ENCODE measurements at places on chromosomes 3 and 15.
A peak's percentile ranks its signal among the peaks of the same experiment; 100 is the strongest.

GRCh38 chr3:17442332-17443049, 299.9 kb downstream of the TBC1D5 start:
- DNase-seq: no peak

GRCh38 chr3:5312290-5312689, 124.8 kb downstream of the EDEM1 start:
- no peak for DNase-seq

GRCh38 chr3:132593241-132593946, 3.7 kb upstream of the ACKR4 start:
- DNase-seq: no peak

DNA sequence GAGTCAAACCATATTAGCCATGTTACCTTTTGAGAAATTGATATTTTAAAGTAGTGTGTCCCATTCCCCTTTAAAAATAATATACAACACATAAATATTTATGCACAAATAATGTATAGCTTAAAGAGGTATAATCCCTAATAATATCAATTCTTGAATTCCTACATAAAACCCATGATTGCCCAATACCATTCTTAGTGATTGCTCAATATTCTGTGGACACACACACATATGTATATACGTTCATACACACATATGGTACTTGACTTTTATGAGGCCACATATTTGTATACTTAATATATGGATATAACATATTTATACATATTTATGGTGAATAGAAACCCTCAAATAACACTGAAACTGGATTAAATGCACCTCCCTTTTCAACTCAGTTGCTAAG, 367.4 kb downstream of the ZBBX start:
- DNase-seq: no peak

GRCh38 chr15:64398575-64398974, 10.9 kb downstream of the TRIP4 start:
- no peak for DNase-seq

DNA sequence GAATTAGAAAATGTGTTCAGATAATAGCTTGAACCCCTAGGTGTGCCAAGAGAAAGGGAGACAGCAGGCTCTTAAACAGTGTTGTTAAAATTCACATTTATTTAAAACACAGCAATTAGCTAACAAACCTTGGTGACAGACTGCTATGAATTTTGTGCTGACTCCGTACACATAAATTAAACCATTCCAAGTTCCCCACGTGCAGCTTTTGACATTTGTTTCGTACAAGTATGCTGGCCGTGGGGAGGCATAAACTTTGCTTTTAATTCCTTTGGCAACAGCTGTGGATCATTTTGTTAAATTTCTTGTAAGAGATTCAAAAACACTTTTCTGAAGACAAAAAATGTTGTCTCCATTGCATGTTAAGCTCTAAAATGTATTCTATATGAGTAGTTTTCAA, 465.3 kb downstream of the FGF12 start:
- no peak for DNase-seq

GRCh38 chr3:15997274-15997943, 177.1 kb upstream of the GALNT15 start:
- DNase-seq: no peak

DNA sequence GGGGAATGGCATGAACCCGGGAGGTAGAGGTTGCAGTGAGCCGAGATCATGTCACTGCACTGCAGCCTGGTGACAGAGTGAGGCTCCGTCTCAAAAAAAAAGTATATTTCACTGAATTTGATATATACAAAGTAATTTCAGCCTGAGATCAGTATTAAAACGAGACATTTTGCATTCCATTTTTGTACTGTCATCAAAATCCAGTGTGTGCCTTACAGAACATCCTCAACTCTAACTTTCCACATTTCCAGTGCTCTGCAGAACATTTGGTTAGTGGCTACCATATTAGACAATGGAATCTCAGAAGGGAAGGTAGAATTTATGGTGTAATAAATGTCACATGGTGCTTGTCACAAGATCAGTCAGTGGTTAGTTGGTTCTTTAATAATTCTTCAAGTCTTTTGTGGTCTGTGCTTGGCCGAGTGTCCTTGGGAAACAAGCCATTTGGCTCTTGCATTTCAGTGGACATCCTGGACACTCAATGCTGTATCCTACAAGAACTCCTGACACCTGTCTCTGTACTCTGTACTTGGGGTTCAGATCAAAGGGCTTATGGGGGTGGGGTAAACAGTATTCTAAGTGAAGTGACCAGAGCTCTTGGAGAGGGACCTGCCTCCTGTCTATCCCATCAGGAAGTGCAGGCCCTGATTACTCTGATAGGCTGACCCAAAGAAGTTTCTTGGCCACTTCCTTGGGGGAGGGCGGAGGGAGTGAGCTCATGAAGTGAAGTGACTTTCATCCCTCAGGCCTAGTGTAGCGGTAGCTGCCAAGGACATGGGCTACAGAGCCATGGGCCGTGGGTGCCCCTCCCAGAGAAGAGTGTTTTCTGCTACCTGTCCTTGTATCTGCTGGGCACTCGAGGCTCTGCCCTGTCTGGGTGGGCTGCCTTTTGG, 3.7 kb downstream of the ACVR2B start:
- no peak for DNase-seq

- no peak for DNase-seq
Measured at GRCh38 chr3:132563420-132564069, 33.5 kb upstream of the ACKR4 start.

DNA sequence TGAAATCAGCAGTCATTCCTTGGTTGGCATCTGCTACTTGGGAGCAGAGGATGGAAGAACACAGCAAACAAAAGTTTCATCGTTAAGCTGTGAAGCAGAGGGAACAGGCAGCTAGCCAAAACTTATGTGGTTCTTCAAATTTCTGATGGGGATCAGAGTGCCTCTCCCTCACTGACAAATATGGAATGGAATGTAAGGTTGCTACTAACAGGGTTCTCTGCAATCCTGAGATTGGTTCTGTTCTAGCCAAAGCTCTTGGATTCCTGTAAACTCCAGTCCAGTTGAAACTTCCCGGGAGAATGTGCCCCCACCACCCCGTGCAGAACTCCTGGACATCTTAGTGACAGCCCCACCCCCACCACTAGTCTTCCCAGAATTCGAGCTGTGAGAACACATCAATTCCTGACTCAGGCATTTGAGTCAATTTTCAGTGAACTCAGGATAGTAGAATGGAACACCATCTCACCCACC, 55.9 kb upstream of the PHLDB2 start:
- DNase-seq: no peak

DNA sequence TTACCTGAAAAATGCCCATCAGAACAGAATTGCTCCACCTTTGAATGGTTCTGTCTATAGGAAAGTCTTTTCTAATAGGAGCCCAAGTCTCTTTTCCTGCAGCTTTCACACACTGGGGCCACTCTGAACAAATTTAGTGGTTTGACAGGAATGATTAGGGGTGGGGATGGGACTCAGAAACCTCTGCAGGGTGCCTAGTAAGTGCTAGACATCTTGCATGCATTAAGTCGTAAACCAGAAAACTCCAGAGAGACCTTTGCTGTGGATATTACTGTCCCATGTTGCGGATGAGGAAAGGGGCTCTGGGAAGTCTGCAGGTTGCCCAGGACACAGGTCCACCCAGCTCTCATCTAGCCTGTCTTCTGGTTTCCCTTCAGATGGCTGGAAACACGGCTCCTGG, 189.7 kb downstream of the OPA1 start:
- no peak for DNase-seq

DNA sequence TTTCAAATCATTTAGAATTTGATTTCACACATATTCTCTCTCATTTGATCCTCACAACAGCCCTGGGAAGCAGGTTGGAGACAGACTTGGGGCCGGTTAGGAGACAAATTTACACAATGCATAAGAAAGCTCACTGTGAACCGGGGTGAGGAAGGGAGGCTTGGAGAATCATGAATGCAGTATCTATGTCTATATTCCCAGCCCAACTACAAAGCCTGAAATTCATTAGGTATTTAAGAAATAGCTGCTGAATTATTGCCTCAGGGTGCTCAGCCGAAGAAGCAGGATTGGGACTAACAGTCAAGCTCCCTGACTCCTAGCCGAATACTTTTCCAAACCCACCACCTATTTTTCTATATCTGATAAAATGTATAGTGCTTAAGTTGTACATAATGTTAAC, 8.4 kb upstream of the GOLGA6C start:
- no peak for DNase-seq

DNA sequence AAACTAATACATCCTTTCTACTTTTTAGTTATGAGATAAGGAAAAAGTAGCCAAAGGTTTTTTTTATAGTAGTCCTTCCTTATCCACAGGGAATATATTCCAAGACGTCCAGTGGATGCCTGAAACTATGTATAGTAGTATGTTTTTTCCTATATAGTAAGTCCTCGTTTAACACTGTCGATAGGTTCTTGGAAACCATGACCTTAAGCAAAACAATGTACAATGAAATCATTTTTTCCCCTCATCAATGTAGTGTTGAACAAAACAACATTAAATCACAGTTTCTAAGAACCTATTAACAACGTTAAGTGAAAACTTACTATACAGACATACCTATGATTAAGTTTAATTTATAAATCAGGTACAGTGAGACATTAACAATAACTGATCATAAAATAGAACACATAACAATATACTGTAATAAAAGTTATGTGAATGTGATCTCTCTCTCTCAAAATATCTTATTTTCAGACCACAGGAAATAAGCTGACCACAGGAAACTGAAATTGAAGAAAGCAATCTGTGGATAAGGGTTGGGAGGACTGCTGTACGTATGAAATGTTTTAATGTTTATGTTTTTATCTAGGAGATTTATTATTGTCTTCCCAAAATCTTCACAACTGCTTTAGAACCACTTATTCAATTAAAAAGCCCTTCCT, 20.6 kb downstream of the COPS2 start:
- DNase-seq: no peak

DNA sequence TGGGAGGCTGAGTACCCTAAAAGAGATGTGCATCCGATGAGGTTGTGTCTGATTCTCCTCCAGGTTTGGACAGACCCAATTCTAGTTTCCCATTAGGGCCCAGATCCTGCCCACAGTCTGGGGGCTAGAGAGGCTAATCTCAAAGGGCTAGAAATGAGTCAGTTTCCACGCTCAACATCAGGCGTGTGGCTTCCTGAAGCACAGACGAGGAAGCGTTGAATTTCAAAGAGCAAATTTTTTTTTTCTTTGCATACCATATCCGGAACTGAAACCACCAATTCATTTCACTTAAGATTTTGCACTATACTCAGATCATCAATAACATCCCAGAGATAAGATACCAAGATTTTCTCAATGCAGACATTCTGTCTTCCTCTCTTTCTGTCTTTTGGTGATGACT, 173.8 kb upstream of the BCL6 start:
- peak; percentile 67 for DNase-seq

- DNase-seq: no peak
Measured at GRCh38 chr3:66957367-66957766, 40.7 kb upstream of the KBTBD8 start.

GRCh38 chr3:128590948-128591347, 59.7 kb downstream of the RPN1 start:
- no peak for DNase-seq

DNA sequence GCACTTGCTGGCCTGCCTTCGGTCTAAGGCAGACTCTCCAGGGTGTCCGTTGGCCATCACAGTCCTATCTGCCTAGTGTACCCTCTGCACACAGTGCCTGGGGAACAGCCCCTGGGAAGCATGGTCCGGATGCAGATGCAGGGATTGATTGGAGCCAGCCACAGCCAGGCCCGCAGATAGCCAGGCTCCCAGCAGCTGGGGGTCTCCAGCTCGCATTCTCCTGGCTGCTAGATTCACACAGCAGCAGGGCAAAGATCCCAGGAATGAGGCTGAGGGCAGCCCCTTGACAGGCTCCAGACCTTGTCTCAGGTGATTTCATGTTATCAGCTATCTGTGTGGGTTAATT, 41.4 kb downstream of the IRAK2 start:
- no peak for DNase-seq

DNA sequence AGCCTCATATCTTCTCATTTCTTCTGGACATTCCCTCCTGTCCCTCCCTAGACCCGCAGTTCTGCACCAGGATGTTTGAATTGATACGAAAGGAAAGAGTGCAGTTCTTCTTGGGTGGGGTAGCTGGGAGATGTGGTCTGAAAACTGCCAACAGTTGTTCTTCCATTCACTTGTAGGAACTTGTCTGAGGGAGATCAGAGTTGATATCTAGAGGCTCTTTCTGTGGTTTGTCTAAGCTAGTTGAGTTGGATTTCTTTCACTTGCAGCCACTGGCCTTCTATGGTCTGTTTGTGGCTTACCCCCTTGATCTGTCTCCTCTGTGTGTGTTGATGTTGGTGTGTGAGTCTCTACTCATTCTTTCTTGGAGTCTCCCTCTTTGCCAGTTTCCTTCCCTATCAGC, 42.5 kb upstream of the PIK3CB start:
- no peak for DNase-seq

DNA sequence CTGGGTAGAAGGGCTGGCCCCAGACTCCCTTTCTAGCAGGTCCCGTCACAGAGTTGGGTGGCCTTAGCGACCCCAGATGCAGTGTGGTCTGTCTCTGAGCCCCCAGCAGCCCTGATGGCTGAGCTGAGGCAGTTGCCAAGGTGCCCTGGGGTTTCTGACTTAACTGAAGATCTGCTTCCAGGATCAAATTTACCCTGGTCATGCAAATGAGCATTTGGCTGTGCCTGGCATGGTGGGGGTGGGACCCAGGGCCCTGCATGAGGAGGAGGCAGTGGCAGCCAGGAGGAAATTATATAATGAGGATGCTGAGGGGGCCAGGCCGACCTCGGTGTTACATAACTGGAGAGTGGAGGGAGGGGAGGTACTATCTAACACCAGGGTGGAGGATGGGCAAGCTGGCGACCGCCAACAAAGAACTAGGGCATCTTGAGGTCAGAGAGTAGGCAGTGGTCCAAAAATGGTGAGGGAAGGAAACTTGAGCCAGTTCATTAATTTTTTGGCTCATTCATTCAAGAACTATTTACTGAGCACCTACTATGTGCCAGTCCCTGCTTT, 16.4 kb downstream of the PLEKHO2 start:
- DNase-seq: no peak

- no peak for DNase-seq
Measured at GRCh38 chr15:63530235-63530634, 25.8 kb downstream of the USP3 start.

- no peak for DNase-seq
Measured at GRCh38 chr15:38793206-38793810, 228.7 kb upstream of the RASGRP1 start.

GRCh38 chr15:19973718-19974117, 567.9 kb downstream of the GOLGA6L6 start:
- DNase-seq: peak; percentile 35

GRCh38 chr15:34810443-34811129, 15.2 kb upstream of the ACTC1 start:
- DNase-seq: no peak

- DNase-seq: no peak
Measured at GRCh38 chr3:16181361-16181760, 6.9 kb downstream of the GALNT15 start.

- DNase-seq: no peak
Measured at GRCh38 chr3:114119776-114120175, 59.1 kb downstream of the DRD3 start.

- peak; percentile 25 for DNase-seq
Measured at GRCh38 chr3:81910244-81910852, 148.9 kb upstream of the GBE1 start.
